Activated naive CD4-positive, alpha-beta T cell (primary cell): ENCODE measurements at places on chromosomes 3 and 15.

- DNase-seq: no peak
Observed at GRCh38 chr3:36680952-36681351, 83.4 kb downstream of the DCLK3 start.

DNA sequence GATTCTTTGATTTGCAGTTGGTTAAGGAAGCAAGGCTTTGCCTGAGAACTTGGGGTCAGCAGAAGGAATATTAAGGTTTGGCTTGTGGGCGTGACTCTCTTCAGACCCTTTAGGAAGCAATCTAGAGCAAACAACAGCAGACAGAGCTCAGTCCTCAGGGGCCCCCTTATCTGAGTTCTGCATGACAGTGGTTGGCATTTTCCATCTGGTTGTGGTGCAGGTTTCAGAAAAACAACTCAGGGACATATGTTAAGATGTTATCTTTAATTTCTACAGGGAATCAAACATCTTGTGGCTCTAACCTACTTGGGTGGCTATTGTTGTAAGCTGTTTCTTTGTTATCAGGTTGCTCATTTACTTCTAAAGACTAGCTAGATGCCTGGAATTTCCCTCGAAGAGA is 141.4 kb downstream of the VPS8 start:
- DNase-seq: no peak

DNA sequence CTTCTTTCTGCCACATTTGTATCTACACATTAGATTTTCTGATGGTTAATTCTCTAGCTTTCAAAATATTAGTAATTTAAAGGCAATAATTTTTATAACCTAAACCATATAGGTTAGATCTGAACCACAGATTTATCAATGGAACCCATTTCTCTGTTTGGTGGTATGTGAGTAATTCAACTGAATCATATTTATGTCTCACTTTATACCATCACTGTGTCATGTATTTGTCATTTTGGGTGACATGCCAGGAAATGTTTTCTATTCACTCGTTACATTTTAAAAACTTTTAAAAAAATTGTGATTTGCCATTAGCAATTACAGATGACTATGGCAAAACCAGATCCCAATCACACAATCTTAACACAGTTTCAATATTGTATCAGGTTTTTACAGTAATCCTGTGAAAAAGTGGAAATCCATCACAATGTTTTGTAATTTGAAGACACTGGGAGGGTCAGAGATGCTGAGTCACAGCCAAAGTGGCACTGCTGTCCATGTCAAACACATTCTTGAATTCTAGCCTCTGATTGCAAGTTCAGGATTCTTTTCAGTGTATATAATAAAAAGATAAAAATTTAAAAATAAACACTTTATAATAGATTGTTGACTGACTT is 356.0 kb upstream of the RBMS3 start:
- no peak for DNase-seq

DNA sequence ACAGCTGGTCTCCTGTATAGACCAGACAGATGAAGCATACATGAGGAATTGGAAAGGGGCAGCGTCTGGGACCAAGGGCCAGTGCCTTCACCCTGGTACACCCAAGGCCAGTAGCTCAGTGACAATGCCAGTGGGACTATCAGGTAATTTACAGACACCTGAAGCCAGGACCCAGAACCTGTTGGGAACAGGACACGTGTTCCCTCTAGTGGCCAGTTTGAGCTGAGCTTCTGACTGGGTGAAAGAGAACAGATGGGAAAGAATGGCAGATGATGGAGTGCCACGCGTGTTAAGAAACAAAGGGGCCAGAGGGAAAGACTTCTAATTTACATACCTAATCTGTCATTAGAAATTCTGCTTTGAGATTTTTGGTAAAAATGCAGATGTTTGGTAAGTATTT is 5.1 kb upstream of the SLC25A38 start:
- no peak for DNase-seq

- DNase-seq: no peak
Observed at GRCh38 chr15:91278951-91279350, 178.9 kb downstream of the SV2B start.

- DNase-seq: no peak
Observed at GRCh38 chr3:105511031-105511430, 144.3 kb downstream of the ALCAM start.

DNA sequence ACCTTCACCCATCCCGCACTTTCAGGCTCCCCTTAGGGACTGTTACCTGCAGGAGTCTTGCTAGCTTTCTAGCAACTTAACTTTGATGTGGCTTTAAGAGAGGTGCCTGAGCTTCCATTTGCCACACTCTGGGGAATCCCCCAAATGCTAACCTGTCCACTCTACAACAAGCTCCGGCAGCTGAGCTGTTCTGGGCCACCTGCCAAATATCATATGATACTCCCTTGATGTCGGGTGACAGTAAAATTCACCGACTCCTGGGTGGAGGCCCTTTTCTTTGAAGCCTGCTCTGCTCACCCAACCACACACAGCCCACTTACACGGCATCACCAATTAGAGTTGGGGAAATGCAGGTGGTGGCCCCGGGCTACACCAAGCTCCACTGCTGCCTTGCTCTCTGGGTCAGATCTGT is 38.0 kb upstream of the XCR1 start:
- peak; percentile 52 for DNase-seq

GRCh38 chr3:4533489-4534443 is 40.6 kb downstream of the ITPR1 start:
- DNase-seq: no peak

DNA sequence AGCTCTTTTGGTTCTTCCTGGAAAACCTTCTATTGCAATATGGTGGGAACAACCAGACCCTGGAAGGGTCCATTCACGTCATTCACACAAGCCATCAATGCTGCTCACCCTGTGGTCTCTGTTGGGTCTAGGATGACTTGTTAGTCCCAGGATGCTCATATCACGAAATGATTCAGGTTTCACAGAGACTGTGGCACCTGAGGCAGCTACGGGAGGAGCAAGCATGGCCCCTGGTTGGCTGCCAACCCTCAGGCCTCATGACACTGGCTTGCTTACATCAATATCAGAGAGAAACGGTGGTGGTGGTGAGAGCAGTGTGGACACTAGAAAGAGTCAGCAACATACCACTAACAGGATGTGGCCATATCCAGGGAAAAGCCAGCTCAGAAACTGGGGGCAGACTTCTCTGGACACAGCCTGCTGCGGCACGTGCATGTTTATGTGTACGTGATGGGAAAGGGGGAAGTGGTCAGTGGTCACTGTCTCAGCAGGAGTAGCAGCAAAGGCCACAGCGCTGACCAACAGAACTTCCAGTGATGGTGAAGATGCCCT is 208.9 kb upstream of the ST8SIA2 start:
- DNase-seq: no peak

GRCh38 chr15:60390231-60390630 is 7.6 kb downstream of the ANXA2 start:
- no peak for DNase-seq

DNA sequence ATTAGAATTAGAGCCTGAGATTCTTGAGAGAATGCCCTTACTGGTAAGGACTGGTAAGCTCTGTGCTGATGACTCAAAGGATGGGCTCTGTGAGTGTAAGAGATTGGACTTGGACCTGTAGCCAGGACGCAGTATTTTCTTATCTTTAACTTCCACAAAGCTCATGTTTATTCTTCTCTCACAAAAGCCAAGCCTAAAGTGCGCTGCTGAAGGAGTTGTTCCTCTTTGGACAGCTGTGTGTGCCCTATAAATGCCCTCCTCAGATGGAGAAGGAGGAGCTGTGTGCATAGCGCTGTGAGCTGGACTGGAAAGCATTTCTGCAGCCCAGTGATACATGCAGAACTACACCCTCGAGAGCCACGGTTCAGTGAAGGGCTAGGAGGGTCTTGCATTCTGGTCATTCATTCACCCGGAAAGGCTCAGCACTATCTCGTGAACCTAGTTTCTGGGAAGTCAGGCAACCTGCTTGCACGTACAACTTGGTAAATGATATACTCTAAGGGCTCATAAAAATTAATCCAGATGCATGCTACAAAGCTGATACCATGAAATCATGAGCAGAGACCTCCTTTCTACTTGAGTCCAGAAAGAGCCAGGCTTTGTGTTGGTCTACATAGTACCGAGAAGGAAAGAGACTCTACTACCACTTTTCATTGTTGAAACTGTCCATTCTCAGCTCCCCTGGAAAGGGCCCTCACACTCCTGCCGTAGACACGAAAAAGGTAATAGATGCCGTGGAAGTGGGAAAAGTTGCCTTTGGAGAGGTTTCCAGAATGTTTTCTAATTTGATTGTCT is 103.0 kb upstream of the TBL1XR1 start:
- DNase-seq: no peak
